Thyroid gland (tissue), 4 donors: ENCODE measurements at places on chromosomes 2 and 18.

DNA sequence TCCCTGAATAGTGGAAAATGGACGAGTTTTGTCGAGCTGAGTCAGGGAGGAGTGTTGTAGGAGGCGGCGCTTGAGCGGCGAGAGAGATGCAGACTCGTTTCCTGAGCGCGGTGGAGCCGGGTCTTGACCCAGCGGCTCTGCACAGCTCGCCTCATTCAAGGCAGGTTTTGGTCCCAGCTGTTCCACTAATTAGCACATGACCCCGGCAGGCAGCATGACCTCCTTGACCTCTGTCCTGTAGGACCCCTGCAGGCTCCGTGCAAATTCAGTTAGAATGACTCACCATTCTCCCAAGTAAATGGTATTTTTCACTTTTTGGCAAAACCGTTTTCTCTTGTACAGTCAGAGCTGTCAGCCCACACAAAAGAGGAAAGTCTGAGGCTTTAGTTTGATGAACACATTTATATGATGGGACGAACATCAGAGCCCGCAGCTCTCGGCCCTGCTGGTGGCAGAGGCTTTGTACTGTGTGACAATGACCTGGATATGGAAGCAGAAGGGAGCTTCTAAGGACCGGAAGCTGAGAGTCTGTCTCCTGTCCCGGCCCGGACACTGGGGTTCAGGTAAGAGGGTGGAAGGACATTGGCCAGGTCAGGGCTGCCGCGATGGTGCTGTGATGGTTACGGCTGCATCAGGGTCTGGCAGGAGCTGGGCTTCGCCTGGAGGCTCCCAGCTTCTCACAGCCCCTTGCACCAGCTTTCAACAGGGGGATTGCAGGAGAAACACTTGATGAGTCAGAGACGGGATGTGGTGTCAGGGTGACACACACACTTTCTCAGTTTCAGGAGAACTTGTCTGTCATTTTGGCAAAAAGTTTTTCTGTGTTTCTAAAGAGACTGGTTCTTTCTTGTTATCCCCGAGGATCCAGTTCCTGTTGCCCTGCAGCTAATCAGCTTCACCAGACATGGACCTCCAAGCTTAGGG, 29.9 kb upstream of the ALKAL2 start:
- no peak for DNase-seq

- DNase-seq, result no peak
Measured at GRCh38 chr2:158391876-158392275, 64.7 kb downstream of the CCDC148 start.

DNA sequence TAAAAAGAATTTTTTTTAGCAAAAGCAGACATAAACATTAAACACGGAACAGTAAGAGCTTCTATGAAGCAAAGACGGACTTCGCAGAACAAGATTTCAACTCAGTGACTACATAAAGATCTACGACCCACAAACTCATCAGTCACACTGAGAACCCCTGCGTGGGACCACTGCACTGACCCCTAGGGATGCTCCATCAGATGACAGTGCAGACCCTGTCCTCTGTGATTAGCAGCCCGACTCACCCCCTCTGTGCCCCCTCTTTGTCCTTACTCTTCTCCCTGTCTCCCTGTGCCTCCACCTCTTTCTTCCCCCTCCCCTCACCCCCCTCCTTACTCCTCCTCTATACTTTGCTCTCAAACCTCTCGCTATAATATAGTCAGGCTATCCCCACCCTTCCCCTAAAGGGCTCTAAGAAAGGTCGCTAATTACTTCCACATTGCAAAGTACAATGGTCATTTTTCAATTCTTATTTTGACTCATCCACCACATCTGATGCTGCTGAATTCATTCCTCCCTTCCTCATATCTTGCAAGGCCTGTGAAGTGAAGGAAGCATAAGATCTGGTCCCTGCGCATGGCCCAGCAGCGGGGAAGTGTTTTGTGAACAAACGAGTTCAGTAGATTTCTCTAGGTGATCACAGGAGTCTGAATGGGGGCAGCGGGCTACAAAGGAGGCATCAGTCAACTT, 89.3 kb downstream of the CABYR start:
- DNase-seq, result no peak

- DNase-seq, result no peak
Measured at GRCh38 chr2:151796774-151797173, 31.4 kb downstream of the ARL5A start.

DNA sequence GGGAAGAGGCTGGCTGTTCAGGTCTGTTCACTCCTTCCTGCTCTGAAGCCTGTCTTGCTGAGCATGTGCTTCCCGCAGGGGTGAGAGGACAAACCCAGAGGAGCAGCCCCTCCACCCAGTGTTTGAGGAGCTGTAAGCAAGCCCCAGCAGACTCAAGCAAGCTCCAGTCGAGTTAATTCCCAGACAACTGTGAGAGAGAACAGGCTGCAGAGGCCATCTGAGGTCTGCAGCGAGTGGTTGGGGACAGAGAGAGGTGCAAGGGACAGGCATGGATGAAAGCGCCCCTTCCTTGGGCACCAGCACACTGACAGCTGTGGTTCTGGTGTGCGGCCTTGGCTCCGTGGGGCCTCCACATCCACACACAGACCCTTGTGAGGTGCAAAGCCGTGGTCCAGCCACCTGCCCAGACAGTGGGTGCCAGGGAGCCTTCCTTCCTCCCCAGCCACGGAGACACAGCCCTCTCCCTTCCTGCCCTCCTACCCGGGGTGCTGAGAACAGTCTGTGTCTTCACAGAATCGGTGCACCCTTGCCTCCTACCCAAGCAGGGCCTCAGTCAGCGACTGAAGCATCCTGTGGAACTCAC, 36.2 kb downstream of the MAL start:
- no peak for DNase-seq

DNA sequence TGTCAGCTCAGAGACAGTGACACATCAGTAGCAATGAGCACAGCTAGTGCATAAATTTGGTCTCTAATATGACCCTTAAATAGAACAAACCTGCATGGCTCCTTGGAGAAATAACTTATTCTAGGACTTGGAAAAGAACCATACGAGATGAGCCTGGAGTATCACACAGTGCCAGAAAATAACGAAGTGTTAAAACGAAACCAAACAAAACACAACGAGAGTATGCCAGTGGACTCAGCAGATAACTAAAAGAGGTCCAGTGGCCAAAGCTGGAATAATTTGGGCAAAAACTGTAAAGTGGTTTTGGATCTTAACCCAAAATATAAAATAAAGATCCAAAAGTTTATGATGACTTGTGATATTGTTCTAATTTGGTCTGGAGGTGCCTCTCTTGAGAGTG, 1599.0 kb upstream of the LRRTM1 start:
- no peak for DNase-seq

GRCh38 chr2:219965287-219966194, 338.1 kb downstream of the SLC4A3 start:
- no peak for DNase-seq

DNA sequence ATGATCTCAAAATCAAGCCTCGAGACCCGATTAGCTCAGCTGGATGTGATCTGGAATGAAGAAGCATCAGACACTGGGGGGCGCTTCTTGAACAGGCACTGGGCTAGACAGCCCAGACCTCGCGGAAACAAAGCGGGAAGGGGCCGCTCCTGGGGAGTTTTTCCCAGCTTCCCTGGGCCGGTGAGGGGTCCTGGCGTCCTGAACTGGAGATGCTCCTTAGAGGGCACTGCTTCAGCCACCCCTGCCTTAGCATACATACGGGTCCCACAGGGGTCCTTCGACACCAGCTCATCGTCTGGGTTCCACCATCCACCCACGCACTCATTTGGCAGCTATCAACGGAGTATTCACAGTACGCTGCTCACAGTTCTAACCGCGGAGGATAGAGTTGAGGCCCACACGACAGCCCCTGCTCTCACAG, 146.7 kb downstream of the TSN start:
- no peak for DNase-seq

DNA sequence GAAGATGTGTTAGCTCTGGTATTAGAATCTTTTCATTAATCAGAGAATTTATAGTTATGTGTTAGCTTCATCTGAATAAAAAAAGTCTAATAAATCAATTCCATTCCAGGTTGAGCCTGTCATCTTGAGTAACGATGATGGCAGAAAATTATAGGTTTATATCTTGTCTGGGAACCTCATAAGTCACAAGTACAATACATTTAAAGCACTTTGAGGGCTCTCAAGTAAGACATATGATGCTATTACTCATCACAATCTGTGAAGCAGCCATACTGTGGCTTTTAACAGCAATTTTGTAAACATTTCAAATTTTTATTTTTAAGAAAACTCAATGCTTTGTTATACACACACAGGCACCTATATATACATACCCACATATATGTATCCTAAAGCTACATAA, 484.1 kb upstream of the VRK2 start:
- no peak for DNase-seq

DNA sequence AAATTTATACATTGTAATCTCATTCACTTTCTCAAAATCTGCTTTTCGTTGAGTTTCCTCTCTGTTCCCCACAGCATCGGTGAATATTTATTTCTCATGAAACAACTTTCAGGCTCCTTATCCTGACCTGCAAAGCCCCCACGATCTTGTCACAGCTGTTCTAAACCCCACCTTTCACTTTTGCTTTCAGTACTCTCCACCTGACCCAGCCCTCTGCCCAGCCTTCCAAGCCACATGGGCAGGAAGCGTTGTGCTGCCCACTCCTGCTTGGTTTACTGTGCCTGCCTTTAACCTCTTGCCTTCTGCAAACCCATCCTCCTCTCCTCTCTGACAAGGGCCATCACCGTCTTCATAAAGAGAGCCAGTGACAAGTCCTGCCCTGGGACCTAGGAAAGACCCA, 262.5 kb downstream of the GALR1 start:
- no peak for DNase-seq

DNA sequence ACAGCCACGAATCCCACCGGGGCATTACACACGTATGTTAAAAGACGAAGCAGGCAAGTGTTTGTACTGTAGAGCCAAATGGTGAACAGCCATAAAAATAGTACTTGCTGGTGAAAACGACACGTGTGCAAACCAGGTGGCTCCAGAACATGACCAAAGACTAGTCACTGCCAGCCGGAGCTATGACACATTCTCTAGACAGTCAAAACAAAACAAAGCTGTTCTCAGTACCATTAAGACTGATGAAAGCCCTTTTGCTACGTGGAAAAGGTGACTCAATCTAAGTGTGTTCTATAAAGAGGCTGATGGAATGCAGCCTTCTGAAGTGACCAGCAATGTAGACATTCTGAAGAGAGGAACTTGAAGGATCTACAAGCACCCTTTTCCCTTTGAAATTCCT, 367.7 kb upstream of the NETO1 start:
- DNase-seq, result no peak

GRCh38 chr2:112685271-112685884, 35.4 kb upstream of the NT5DC4 start:
- no peak for DNase-seq

DNA sequence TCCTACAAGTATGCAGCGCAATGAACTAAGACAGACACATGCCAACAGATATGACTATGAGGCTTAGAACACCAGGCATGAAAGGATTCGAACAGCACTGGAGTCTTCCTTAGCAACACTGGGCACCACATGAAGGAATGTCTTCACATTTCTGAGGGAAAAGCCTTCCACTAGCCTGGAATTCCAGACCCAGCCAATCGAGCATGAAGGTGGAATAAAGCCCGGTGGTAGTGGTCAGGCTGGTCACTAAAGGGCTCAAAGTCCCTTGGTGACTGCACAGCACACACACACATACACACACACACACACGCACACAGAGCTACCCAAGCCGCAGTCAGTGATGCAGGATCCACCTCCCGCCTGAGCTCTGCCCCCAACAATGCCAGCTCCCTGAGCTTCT, 19.7 kb upstream of the SFXN5 start:
- no peak for DNase-seq

GRCh38 chr2:200217320-200217719, 89.2 kb upstream of the SPATS2L start:
- no peak for DNase-seq

DNA sequence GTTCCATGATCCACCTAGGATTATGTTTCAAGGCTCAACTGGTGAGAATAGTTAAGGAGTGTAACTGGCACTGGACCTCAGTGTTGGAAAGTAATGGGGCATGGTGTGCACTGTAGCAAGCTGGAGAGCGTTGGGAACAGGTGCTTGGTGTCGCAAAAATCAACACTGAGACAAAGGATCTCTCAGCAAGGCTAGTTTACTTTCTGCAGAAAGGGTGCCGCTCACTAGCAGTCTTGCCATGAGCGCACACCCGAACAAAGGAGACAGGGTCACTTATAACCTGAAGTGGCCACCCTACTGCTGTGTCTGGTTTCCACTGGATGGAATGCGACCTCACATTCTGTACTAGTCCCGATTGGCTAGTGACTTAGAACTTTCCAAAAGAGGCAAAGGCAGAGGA, 133.2 kb downstream of the TMEM17 start:
- DNase-seq, result no peak

DNA sequence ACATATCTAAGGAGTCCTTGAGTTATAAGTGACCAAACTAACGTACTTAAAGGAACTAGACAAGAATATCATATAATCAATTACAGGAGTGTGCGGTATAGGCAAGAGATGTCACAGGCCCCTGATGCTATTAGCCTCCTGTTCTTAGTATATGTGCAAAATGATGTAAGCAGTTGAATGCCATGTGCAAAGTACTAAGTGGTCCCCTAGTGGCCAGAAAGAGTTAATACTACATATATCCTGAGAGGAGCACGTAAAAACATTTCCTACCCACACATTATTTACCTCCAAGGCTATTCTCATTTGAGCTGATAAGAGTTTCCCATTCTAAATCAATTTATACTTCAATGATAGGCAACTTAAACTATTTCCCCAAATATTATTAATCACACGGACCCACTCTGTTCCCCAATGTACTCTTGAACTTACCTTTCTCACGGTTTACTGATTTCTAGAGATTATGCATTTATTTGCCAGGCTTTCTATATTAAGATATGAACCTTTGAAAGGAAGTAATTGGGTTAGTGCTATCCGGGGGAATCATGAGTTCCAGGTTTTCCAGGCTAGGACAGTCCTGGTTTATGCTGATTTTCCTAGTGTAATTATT, 158.0 kb upstream of the KLHL14 start:
- DNase-seq, result no peak

GRCh38 chr2:133123904-133124303, 444.4 kb downstream of the NCKAP5 start:
- DNase-seq, result no peak

DNA sequence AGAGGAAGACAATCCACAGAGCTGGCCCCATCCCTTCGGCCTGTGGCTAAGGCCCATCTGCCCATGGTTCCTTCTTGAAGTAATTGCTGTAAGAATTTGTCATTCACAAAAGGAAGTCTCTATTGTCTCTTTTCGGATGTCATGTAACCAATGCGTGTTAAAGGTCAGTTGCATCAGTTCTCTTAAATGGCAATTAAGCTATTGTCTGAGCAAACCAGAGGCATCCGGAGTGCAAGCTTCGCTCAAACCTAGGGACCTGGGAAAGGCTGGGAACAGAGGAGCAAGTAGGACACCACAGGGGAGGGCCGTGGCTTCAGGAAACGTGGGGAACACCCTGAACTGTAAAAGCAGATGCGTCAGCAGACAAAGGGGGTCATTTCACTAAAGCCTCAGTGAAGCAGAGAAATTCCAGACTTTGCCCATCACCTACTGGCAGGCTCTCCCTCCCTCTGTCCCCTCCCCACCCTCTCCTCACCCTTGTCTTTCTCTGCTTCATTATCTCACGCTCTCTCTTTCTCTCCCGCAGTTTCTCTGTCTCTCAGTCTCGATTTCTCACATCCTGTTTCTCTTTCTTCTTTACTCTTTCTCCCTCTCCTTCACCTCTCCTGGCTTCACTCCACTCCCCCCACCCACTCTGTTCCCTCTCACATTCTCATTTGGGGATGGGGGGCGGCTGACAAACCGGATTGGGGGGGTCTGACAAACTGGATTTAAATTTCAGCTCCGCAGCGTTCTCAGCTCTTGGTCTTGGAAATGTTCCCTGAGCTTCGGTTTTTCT, 204.6 kb upstream of the TNP1 start:
- no peak for DNase-seq
